ELR (cell line): ENCODE measurements at places on chromosomes 12 and 14.

- no peak for DNase-seq
These were observed 54.3 kb upstream of the SRSF5 start for GRCh38 chr14:69712599-69713088.

DNA sequence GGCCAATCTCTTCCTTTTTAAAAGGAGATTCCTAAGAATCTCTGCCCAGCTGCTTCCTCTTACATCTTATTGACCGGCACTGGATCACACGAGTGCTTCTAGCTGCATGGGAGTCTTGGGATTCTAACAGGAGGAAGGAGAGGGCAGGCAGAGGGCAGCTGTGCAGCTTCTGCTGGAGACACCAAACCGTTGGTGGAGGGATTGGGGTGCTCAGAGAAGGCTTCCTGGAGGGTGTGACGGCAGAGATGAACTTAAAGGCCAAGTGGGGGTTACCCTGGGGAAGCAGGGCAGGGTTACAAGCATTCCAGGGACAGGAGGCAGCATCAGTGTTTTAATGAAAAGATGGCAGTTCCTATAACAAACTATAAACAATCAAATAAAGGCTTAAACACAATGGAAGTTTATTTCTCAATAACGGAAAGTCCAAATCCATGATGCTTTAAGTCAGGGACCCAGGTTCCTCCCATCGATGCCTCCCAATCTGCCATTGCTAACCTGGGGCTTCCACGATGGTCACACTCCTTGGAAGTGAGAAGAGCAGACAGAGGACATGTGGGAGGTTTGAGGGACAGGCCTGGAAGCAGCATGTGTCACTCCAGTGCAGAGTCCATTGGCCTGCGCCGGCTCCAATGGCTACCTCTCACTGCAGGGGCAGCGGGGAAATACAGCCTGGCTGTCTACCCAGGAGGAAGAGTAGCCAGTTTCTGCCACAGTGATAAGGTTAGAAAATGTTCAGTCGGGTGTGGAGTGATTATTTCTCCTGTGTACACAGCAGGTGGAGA lies 53.1 kb upstream of the DDX11 start:
- DNase-seq, result no peak

DNA sequence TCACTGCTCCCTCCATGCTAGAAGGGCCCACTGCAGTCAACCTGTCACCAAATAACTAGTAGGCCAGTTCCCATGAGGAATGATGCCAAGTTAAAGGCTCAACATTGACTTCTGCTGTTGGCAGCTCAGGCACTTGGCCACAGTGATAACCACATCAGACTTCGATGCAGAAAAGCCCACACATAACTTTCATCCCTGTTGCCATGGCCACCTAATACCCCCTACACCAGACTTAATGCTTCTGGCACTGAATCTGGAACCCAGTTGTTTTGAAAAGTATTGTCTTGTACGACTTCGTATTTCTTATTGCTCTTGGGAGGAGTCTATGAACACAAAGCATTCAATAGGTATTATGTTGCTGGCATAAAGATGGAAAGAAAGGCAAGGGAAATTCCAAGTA lies 44.3 kb upstream of the HELB start:
- no peak for DNase-seq

DNA sequence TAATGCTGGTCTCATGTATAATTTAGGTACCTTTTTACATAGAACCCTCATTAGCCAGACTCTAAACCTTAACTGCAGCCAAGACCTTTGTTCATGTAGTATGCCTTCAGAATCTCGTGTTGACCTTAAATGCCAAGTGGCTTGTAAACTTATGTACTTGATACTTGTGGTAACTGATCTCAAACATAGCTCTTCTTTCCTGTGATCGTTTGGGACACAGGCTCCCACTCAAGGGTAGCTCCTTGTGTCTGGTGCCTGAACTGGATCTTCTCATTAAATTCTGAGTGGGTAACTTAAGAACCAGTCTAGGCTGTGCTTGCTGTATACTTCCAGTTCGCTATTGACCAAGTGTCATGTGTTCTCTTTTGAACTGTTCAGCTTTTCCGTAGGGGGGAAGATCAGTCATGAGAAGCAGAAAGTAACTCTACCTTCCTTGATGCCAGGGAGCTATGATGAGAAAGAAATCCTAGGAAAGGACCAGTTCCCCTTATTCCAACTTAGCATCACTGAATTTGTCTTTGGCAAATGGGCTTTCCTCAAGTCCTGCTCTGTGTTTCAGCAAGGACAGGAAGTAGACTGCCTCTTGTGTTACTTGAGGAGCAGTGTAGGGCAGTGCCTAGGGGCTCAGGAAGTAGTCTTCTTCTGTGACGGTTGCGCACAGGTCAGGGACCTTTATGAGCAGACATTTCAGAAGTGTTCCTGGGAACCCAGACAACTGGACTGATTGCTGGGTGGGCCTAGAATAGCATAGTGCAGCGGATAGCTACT lies 2.5 kb downstream of the LGALS3 start:
- DNase-seq, result peak; percentile 37

DNA sequence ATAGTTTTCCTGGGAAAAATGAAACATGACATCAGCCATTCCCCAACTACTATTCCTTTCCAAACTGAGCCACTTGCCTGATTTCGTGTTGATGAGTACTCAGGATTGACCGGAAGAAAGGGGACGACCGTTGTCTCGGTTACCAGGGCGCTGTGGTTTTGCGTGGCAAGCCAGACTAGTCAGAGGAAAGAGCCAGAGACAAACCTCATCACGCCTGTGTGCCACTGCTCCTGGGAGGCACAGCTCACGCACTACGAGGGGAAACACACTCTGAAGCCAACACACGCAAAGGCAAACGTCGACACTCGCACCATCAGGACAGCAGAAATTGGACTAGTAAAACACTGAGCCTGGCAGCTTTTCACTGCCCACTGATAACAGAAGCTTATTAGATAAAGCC lies 35.0 kb downstream of the GIT2 start:
- no peak for DNase-seq

GRCh38 chr14:76772300-76773187 lies 11.3 kb downstream of the VASH1 start:
- DNase-seq, result no peak

DNA sequence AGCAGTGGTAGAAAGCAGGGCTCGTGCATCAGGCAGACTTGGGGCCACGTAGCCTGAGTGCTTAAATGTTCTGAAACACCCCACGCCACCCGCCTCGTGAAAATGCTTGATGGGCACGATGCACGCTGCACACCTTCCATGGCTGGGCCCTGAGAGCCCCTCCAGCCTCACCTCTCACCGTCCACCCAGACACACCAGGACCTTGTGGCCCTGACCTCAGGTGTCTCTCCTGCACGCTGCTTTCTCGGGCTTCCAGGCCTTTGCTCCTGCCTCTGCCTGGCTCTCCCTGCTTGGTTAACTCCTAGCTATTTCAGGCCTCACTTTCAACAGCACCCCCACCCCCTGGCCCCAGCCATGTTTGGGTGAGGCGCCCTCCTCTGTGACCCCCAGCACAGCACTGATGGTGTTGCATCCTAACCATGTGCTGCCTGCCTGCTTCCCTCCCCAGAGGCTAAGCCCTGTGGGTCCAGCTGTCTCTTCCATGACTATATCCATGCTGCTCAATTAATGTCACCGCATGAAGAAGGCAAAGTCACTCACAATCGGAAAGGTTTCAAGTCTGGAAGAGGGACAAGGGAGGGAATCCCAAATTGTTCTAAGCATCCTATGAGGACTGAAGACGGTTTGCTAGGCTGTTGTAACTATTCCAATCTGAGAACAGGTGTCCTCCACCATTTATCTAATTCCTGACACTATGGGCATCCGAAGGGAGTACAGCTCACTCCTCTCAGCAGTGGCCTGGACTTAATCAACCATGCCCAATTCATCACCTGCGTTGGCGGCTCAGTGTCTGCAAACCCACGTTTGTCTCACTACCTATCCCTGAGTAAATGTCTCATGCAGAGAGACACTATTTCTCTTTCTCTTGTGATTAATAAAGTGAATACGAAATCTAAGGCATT lies 82.2 kb downstream of the CCDC88C start:
- DNase-seq, result no peak
